Activated CD8-positive, alpha-beta memory T cell treated with anti-CD3 and anti-CD28 coated beads for 48 hours (primary cell): ENCODE measurements at places on chromosomes 4 and X.

DNA sequence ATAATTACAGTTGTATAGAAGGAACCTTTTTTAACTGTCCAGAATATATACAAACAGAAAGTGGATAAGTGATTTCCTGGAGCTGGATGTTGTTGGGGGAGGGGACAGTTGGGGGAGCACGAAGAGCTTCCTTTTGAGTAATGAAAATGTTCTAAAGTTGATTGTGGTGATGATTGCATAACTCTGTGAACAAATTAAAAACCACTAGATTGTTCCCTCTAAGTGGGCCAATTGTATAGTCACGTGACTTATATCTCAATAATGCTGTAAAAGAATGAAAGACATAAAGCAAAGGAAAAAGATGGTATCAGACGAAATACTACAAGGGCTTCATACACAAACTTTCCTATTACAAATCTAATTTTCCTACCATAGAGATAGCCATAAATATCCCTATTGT lies 2.7 kb downstream of the CT55 start:
- no peak for DNase-seq

DNA sequence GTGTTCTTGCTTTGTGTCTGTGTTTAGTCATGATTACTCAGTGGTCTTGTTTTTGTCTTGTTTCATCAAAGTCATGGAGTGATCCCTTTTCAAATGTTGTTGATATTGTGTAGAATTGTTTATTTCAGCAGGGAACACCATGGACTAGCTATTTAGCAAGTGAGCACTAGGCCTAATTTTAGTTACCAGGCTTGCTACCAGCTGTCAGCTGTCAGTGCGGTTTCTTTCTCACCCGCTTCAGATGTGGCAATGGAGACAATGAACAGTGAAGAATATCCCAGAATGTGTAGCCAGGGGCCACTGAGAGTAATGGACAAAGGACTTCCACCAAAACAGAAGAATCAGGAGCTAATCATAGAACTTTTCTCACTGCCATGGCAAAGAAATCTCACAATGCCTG lies 432.8 kb upstream of the FMR1 start:
- no peak for DNase-seq

DNA sequence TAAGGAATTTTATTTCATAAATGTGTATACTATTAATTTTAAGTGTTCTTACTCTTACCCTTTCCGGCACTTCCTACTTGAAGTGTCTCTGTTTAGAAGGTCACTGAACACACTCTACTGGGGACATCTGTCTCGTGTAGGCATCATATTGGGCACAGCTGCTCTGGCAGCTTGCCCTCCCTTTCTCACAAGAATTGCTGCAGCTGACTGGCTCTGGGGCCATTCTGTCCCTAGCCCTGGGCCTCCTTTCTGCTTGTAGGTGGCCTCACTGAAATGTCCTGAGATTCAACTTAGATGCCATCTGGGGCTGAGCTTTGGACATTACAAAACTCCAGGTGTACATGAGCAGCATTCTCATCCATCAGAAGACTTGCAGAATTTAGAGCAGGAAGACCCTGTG lies 49.6 kb downstream of the SMAD1 start:
- DNase-seq, result no peak

GRCh38 chr4:71609167-71609566 lies 174.7 kb downstream of the GC start:
- DNase-seq, result no peak

GRCh38 chr4:44368413-44369167 lies 80.0 kb downstream of the KCTD8 start:
- no peak for DNase-seq

DNA sequence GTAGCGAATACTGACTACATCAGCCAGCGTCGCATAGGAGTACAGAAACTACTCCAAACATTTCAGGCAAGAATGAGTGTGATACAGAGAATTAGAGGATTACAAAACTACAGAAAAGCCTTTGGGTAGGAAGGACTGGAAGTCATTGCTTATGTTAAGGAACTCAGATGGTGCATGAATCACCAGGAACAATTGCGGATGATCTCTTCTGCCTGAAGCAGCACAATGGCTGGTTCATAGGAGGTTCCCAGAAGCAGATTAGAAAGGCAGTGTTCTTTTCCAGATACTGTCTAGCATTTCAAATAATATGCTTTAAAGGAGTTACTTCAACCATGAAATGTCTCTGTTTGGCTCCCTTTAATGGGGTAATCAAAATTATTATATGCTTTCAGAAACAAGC lies 42.5 kb upstream of the MAP9 start:
- DNase-seq, result no peak

DNA sequence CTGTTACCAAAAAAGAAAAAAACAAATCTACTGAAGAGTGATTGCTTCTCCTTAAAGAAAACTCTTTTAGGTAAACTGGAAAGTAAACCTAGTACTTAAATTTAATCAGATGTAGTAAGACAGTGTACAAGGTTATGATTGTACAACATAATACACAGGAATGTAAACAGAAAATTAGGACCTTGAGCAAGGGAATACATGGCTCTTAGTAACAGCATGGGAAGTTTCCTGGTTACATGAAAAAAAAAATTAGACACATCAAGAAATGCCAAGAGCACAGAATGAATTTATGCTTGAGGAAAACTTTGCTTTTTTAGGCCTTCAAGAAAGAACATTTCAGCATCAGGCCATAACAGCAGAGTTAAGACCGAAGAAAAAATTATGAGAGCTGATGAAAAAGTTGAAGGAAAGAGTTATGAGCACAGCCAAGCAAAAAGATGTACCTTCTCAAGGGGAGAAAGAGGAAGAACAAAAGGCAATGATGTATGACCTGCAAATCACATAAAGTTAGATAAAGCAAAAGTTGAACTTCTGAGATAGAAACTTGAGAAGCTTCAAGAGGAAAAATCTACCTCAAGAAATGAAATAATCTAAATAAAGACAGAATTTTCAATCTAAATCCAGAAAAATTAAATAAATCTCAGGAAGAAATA lies 311.6 kb downstream of the GALNTL6 start:
- no peak for DNase-seq

DNA sequence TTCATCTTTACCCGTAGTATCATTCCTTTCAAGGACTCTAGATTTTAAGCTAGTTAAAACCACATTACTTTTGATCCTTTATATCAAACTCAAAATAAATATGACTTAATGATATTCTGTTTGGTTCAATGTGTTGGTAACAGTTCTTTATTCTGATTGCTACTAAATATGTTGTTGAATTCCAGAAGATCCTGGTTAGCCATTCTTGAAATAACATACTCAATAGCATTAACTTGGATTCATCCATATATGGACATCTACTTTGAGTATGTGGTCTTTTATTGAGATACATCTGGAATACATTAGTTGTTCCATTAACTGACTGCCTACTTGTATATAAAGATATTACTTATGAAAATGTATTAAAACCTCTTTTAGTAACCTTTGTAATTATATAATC lies 27.5 kb upstream of the PCDH18 start:
- no peak for DNase-seq

DNA sequence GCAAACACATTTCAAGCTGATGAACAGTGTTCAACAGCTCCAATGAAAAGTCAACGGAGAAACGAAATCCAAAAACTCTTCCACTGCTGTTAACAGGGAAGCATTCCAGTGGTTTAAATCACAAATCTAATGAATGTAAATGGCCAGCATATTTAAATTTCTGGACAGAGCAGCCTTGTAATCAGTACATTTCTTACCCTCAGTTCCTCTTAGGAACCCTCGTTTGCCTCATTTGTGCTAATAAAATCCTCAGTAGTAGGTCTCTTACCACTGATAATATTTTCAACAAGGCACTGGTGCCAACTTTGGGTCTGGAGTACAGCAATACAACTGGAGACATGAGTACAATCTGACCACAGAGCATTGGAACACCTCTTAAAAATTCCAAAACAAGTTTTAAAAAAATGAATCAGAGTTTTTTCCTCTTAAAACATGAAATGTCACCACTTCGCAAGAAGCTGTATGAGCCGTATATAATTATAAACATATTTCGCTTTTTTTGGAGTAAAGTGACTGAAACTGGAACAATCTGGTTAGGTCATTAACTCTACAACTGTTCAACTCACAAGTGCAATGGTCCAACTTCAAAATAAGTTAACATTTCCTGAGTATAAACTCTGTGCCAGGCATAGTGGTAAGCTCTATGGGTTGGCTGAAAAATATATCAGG lies 211.2 kb downstream of the CPEB2 start:
- no peak for DNase-seq

- no peak for DNase-seq
Observed at GRCh38 chr4:83660578-83660977, 124.7 kb downstream of the GPAT3 start.

DNA sequence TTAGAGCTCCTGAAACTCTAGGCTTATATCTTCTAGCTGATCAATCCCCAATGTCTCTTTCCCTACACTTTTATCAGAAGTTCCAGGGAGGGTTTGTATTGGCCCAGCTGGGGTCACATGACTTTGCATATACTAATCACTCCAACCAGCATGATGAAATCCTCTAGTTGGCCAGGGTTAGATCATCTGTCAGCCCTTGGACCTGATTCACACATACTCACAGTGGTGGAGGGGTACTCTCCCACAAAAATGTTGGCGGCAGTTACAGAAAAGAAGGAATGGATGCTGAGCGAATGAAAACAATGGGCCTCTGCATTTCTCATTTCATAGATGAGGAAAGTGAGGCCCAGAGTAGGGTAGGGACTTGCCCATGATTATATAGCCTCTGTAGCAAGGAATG lies 151.1 kb downstream of the PJA1 start:
- DNase-seq, result no peak

GRCh38 chrX:84189125-84189524 lies 1.1 kb upstream of the RPS6KA6 start:
- DNase-seq, result no peak

- DNase-seq, result no peak
Observed at GRCh38 chr4:42440083-42440482, 42.8 kb downstream of the SHISA3 start.

DNA sequence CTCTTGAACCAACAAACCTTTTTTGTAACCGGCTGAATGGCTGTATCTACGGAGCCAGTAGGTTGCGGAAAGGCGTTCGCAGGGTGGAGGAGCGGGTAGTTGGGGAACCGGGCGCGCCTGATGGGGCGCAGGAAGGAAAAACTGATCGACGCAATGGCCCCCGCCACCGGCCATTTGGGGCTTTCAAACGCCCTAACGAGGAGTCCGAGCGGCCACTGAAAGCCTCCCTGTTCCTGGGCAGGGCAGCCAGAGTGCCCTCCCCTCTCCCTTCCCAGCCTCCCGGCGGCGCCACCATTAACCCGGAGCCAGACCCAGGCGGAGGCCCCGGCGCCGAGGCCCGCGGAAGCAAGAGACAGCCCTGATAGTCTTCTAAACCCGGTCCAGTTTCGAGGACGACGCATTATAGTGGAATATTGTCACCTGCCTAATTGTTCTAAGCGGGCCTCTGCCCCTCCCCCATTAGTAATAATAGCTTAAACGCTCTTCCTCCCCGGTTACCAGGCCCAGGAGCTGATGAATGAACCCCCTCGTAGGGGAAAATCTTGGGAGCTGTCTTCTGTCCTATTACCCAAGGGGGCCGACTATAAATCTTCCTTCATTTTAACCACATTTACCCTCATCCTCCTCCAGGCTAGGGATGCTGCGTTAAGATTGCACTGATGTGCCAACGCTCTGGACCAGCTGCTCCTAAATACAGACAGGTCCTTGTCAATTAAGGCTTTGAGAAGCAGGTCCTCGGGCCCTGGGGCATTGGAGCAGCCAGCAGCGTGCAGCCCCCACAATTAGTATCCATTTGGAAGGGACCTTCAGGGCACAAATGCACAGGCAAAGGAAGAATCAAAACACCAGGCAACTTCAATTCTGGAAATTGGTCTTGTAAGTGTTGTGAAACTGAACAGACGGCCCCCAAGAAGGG lies 61.6 kb upstream of the TMEM33 start:
- DNase-seq, result no peak

GRCh38 chr4:169815606-169816005 lies 57.9 kb upstream of the HPF1 start:
- no peak for DNase-seq

DNA sequence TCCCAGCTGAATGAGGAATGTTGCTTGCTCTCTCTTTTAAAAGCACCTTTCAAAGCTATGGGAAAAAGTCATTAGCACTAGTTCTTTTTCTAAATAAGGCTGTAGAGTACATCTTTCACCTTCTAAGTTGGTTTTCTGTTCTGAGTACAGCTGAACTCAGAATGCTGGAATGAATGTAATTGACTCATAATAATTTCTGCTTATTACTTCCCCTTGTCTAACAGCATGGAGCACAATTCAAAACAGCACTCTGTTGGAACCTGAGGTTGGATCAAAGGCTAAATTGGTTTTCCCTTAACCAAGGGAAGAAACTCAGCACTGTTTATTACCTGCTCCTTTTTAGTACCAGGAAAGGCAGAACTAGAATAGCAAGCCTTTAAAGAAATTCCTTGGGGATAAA lies 33.5 kb upstream of the CYP2U1 start:
- no peak for DNase-seq

- no peak for DNase-seq
Observed at GRCh38 chr4:74440356-74440755, 4.6 kb upstream of the AREG start.

DNA sequence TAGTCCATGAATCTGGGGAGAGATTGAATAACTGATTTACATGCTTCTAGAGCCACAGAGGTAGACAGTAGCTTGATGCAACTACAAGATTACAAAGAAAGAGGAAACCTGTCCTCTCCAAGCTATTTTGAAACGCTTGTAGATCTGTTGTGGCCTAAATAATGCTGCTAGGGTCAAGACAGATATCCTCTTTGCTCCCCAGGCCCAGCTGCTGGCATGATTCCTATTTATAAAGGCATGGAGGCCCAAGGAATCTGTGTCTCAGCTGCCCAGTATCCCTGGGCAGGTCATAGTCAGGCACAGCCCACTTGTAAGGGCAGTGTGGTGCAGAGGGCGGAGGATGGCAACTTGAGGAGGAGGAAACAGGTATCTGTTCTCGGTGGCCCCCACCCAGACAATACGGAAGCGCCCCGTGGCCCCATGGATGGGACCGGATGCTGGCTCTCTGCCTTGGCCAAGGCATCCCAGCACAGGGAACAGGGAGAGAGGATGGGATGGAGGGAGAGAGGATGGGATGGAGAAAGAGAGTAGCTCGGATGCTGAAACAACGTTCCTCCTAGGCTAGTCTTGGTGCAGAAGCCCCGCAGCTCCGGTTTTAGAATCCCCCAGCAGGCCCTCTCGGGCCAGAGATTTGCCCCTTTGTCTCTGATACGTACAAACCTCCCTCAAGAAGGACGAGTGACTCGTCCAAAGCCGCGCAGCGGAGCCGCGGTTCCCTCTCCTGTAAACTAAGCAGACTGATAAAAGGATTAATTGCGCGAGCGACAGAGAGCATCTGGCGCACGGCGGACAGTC lies 767 bp upstream of the SMIM20 start:
- no peak for DNase-seq

GRCh38 chrX:39969099-39969818 lies 128.5 kb downstream of the BCOR start:
- DNase-seq, result no peak

- DNase-seq, result no peak
Observed at GRCh38 chr4:189128341-189128740, 812.3 kb upstream of the FRG1 start.

DNA sequence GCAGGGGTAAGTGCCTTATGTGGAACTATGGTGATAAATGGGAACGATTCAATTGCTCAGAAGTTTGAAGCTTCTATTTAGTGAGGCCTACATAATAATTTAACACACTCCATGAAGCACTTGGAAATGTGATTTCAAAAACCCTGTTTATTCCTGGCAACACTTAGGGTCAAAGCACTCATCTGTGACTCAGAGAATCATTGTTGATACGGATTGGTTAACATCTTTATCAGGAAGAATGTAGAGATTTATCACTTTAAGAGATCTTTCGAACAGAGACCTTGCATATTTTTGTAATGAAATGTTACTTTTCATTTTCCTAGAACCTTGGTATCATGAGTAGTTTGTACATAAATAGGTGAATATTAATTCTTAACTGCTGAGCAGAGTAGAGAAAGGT lies 269.1 kb upstream of the SLIT2 start:
- DNase-seq, result no peak
